Suppressor macrophage treated with lipopolysaccharide for 1 hour (primary cell): ENCODE measurements at places on chromosomes 5 and 9.

DNA sequence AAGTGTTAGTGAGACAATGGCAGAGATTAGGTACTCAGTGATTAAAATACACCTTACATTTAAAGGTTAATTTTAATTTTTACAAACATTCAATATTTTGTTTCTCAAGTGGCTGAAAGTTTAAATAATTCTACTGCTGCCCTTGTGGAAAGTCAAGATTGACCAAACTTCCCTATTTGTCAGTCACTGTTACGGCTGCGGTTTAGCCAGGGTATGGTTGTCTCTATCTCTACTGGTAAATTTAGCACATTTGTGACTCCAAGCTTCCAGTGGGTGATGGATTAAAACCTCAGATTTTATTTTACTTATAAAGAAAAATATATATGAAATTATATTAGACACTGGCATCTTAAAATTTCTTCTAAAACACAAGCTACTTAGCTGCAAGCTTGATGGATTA, 368.4 kb downstream of the CDH18 start:
- no peak for DNase-seq

DNA sequence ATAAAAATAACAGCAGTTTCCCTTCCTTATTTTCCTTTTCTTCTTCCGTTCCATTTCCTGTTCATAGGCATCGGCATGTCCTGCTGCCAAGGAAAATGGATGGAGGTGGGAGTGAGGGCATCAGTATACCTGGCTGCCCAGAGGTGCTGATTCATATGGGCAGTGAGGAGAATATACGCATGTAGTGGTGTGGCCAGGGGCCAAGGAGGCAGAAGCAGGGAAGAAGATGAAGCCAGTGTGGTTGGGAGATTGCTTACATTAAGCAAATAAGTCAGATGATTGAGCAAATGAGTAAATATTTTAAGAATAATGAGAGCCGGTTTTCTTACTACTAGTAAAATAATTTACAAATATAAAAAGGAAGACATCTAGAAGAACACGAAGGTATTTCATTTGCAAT, 344.9 kb upstream of the PAPPA start:
- DNase-seq: no peak

GRCh38 chr5:141783005-141783946, 94.9 kb downstream of the PCDH1 start:
- DNase-seq: no peak

DNA sequence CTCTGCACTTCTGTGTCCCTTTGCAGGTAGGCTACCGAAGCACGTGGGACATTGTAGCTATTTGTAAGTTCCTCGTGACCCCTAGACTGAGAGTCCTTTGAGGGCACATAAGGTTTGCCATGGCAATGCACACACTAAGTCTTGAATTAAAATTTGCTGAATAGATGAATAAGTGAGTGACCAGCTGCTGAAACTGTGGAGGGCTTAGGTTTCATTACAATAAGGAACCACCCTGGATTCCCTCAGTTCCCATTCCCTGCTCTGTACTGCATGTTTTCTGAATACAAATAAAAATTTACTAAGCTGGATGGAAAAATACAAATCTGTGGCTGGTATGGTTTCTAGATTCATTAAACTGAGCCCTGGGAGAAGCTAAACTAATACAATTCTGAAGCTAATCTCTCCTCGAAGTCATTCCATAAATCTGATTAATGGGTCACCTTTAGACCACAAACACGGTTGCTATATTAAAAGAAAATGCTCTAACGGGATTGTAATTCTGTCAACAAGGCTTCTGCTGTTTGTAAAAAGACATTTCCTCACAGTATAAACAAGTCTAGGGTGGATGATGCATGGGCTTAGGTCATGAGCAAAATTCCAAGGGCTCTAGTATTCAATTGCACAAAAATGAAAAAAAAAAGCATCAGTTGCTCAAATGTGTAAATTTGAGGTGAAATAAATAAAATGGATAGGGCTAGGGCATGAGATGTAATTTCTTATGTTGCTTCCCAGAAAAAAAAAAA, 172.3 kb downstream of the ATP10B start:
- DNase-seq: no peak

DNA sequence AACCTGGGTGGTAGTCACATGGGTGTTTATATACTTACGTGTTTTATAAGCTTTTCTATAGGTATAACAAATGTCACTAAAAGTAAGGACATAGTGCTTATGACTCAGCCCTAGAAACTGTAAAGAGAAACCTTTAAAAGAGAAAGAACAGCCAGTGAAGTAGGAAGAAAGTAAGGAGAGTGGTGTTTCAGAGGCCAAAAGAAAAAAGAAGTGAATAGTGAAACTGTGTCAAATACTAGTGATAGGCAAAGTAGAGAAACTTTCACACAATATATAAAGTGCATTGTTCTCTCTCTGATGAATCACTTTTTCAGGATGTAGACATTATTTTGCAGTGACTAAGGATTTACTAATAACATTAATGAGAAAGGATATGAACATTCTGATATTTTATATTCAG, 74.2 kb upstream of the SUSD1 start:
- DNase-seq: peak; percentile 16

- DNase-seq: peak; percentile 36
Observed at GRCh38 chr5:111927191-111927590, 170.2 kb upstream of the NREP start.

DNA sequence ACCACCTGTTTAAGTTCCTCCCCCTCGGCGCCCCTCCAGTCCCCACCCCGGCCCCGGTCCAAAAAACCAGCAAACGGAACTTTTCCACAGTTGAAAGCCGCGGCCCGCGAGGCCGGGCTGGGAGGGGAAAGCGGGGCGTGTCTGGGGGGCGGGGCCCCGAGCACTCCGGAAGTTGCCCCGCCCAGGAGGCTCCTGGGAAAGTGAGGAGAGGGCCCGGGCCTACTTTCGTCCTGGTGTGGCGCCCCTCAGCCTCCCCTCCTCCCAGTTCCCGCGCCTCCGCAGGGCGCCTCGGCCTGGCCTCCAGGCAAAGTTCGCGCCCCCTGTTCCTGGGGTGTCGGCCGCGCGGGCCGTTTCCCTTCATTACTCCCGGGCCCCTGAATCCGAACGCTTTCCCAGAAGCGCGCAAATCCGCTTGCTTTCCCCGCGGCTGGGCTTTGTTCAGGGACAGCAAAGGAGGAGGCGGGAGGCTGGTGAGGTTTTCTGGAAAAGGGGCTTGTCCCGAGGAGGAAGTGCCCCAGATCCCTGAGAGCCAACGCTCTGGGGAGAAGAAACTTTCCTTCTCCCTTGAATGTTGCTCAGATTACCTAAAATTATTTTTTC, 4.5 kb upstream of the DMRT3 start:
- DNase-seq: peak; percentile 33

- DNase-seq: no peak
Observed at GRCh38 chr9:37801959-37802711, 1.5 kb downstream of the DCAF10 start.

GRCh38 chr9:133560311-133560710, 25.8 kb downstream of the ADAMTSL2 start:
- DNase-seq: no peak

DNA sequence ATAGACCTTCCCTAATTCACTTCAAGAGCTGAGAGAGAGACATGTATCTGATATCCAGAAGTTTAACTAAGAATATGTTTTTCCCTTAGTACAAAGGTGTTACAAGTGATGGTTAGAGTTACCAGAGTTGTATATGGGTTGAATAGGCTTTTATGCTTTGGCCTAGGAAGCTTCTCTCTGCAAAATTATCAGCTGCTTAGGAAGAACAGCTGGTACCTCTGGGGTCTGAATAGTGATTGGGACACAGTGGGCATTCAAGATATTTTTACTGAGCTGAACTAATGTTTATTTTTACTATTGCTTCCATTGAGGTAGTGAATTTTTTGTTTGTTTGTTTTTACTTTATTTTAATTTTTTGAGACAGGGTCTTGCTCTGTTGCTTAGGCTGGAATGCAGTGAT, 67.6 kb upstream of the BASP1 start:
- DNase-seq: no peak

GRCh38 chr5:127074466-127074865, 1.2 kb upstream of the C5orf63 start:
- DNase-seq: no peak

GRCh38 chr9:18058564-18059442, 415.1 kb upstream of the ADAMTSL1 start:
- no peak for DNase-seq

GRCh38 chr9:124010665-124011321, 775 bp upstream of the LHX2 start:
- peak; percentile 58 for DNase-seq

GRCh38 chr5:112373885-112374284, 45.2 kb downstream of the EPB41L4A start:
- no peak for DNase-seq

GRCh38 chr5:132064140-132064539, 3.7 kb downstream of the IL3 start:
- DNase-seq: no peak

DNA sequence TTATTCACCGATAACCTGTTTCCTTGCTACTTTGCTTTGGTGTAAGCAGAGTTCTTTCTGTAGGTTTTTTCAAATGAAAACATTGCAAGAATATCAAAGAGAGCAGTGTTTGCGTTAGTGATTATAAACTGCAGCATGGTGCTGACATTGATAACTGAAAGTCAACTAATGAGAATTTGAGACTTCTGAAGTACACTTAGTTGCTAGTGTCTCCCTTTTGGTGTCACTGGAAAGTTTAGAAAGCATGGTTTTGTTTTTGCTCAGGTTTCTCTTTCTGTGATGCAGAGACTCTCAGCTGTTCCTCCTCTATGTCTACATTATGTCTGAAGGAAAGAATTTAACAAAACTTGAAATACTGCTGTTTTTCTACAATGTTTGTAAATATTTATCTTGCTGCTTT, 80.2 kb upstream of the ZNF169 start:
- DNase-seq: no peak

DNA sequence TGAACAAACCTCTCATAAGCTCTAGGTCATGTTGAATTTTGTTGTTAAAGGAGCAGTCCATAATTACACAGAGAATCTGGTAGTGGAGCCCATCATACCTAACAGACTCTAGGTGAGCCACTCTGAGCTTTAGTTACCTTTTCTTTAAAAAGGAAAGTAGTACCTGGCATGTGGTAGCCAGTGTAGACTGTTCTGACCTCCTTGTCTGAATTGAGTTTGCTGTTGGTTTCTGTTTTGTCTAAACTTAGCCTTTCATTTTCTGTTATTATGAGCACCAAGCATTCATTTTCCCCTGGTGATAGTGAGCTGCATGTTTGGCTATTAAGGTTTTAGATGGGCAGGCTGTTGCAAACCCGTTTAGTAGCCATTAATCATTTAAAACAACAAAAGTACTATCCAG, 112.2 kb downstream of the MAST4 start:
- DNase-seq: no peak

- DNase-seq: no peak
Observed at GRCh38 chr5:33650911-33651310, 210.1 kb downstream of the TARS1 start.

GRCh38 chr5:15587916-15588315, 87.9 kb downstream of the FBXL7 start:
- no peak for DNase-seq

DNA sequence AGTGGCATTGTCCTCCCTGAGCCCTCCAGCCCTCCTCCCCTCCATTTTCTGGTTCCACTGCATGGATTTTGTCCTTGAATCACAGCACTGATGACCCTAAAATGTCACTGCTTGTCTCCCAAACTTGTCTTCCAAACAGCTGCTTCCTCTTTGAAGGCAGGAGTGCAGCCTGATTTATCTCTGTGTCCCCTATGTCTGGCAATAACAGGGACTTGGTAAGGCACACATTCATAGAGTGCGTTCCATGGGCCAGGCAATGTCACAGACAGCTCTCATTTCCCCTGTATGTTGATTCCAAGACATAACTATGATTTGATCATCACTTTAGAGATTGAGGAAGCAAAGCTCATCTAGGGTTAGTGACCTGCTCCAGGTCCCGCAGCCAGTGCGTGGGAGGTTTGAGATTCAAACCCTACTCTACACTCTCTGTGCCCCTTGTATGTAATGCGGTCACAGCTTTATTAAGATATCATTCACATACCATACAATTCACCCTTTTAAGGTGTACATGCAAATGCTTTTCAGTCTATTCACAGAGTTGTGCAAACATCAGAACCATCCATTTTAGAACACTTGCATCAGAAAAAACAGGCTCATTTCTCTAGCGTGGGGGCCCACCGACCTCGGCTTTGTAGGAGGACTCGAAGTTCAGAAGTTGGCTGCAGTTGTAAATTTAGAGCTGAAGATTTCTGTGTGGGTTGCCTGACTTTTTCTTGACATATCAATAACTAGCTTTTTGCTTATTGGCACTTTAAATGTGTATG, 28.4 kb upstream of the BOD1 start:
- DNase-seq: no peak

DNA sequence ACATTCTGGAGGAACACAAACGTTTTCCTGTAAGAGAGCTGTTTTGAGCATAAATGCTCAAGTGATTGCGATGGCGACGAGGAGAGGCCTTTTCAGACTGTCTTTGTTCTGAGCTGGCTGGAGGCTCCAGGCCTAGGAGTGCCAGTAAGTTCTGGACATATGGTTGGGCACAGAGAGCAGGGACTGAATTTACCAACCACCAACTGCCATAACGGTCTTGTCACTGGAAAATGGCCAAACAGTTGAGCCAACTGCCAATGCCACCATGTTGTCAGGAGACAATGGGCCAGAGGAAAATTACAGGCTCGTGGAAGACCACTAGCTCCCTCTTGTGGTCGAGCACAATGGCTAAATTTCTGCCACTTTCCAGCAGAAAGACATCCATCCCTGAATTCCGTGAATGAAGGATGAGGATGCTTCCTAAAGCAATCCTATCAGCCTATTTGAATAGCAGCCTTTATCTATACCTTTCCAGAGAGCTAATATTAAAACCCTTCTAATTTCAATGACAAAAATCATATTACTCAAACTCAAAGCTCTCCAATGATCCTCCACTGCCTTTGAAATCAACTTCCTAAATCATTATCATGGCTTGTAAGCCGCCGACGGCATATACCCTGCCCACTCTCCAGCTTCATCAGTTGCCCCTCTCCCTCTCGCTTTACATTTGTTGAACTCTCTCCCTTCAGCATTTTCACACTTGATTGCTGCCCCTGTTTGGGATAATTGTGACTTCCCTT, 66.9 kb upstream of the GLIS3 start:
- peak; percentile 65 for DNase-seq

GRCh38 chr5:97544678-97545077, 361.6 kb upstream of the RIOK2 start:
- DNase-seq: peak; percentile 10

DNA sequence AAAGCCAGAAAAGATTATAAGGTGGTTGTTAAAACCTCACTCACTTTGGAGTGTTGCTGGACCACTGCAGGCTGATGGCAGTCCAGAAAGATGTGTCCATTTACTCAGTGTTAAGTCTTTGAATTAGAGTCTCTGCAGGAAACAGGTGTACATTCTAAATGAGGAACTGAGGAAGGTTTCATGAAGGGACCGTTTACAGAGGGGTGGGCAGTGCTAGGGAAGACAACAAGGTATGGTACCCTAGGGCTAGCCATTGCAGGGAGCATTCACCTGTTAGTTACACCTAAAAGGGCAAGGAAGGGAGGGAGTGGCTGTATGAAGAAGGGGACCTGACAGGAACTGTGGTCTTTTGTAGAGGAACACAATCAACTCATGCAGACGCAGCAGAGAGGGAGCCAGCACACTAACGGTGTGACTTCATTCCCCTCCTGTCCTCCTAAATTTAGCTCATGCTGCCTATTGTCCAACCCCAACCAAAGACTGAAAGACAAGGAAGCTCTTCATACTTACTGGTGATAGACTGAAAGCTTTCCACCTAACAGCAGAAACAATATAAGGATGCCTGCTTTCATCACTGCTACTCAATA, 32.2 kb upstream of the PAX5 start:
- no peak for DNase-seq

- DNase-seq: no peak
Observed at GRCh38 chr5:120682851-120683250, 218.8 kb downstream of the PRR16 start.
